ENCODE measurements at places on chromosomes 7 and 10.
A peak's percentile ranks its signal among the peaks of the same experiment; 100 is the strongest.

- H3K27me3 ChIP-seq, result no peaks in the 10 kb centered on the region
- peak overlapping the region; percentile 30 for H3K27ac ChIP-seq
- H3K4me3 ChIP-seq, result no peak overlapping the region
- H3K36me3 ChIP-seq, result no peaks in the 10 kb centered on the region
Measured at GRCh38 chr10:29948881-29949355, 110.5 kb downstream of the JCAD start.

- DNase-seq, result no peak
- H3K36me3 ChIP-seq, result no peaks in the 10 kb centered on the region
- no peaks in the 10 kb centered on the region for H3K4me1 ChIP-seq
- H3K27ac ChIP-seq, result no peak overlapping the region
- no peaks in the 10 kb centered on the region for H3K27me3 ChIP-seq
- no peak overlapping the region for H3K4me3 ChIP-seq
Measured at GRCh38 chr10:8444630-8445029, 390.1 kb downstream of the GATA3 start.

DNA sequence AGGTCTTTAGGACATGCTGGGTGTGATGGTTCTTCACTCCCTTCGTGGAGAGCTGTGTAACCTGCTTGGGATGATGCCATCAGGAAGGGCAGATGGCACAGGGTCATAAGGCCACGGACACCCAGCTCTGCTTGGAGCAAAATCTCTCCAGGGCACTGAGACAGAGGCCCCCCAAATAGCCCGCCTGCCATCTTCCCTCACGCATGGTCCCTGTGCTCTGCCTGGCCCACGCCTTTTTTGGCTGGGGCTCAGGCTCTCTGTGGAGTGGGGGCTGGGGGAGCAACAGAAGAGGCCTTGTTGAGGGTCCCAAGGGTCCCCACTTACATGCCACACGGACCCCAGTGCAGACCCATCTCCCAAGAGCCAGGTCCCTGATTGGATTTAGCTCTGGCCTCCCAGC lies 93.3 kb upstream of the RET start:
- no peak overlapping the region for H3K27ac ChIP-seq
- H3K36me3 ChIP-seq, result no peaks in the 10 kb centered on the region
- no peaks in the 10 kb centered on the region for H3K4me1 ChIP-seq
- H3K27me3 ChIP-seq, result no peaks in the 10 kb centered on the region
- DNase-seq, result no peak
- no peak overlapping the region for H3K4me3 ChIP-seq

- H3K27me3 ChIP-seq, result no peaks in the 10 kb centered on the region
- peaks cover 21% of the 10 kb centered on the region for H3K4me1 ChIP-seq
- no peaks in the 10 kb centered on the region for H3K36me3 ChIP-seq
- H3K27ac ChIP-seq, result no peak overlapping the region
Measured at GRCh38 chr10:62749093-62749683, 55.3 kb upstream of the ADO start.

- H3K27ac ChIP-seq, result no peak overlapping the region
- H3K27me3 ChIP-seq, result no peaks in the 10 kb centered on the region
- H3K4me3 ChIP-seq, result no peak overlapping the region
- H3K4me1 ChIP-seq, result no peaks in the 10 kb centered on the region
- no peaks in the 10 kb centered on the region for H3K36me3 ChIP-seq
Measured at GRCh38 chr7:36100634-36101033, 52.4 kb upstream of the EEPD1 start.

GRCh38 chr10:50501924-50502452 lies 121.8 kb downstream of the SGMS1 start:
- DNase-seq, result peak; percentile 83
- H3K27ac ChIP-seq, result peak overlapping the region; percentile 21
- H3K27me3 ChIP-seq, result no peaks in the 10 kb centered on the region
- no peak overlapping the region for H3K4me3 ChIP-seq
- H3K4me1 ChIP-seq, result peaks cover 46% of the 10 kb centered on the region

Measured in MM.1S (cell line).